ENCODE measurements at places on chromosomes 1 and 21.

GRCh38 chr1:209291715-209292114 is 291.8 kb upstream of the CAMK1G start:
- no peak for DNase-seq

DNA sequence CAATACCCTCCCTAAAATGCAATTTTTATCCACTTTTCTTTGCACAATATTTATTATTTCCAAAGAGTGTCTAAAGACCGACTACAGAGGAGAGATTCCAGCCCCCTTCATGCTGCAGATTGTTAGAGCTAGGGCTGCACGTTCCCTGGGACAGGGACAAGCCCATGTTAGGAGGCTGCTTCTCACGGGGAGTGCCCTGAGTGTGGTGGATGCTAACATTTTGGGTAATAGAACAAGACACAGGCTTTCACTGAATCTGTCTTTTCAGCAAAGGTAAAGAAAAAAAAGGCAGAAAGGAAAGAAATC is 125.4 kb downstream of the RIPK4 start:
- DNase-seq: no peak

DNA sequence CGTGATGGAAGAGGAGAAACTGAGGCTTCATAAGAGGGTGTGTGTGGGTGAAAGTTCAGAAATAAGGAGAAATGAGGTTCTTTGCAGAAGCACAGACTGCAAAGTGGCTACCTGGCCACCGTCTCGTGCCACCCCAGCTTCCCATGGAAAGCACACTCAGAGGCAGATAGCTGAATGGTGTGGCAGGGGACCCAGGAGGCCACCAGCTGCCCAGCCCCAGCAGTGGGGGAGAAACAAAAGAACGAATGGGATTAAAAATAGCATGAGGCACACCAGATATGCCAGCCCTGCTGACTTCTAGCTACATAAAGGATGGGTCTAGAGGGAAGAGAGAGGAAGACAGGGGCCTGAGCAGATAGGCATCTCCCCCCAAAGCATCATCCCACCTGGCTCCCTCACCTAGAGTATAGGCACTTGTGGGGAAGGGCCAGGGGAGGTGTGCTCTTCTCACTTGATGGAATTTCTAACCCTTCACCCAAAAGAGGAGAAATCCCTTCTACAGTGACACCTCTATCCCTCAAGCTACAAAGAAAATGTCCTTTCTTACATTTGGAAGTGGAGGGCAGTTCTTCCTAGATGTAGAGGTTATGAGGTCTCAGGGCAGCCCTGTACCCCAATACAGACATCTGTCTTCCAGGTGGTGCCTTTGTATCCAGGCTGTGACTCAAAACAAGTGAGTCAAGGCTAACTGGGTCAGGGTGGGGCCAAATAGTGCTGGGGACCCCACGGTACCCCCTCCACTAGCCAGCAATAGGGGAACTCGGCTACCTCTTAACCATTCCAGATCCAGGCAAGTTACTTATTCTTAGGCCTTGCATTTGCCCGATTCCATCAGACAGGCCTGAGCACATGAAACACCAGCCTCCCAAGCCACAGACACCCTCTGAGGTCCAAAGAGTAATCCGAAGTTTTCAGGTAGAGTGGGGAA is 3.5 kb downstream of the HDGF start:
- DNase-seq: no peak

DNA sequence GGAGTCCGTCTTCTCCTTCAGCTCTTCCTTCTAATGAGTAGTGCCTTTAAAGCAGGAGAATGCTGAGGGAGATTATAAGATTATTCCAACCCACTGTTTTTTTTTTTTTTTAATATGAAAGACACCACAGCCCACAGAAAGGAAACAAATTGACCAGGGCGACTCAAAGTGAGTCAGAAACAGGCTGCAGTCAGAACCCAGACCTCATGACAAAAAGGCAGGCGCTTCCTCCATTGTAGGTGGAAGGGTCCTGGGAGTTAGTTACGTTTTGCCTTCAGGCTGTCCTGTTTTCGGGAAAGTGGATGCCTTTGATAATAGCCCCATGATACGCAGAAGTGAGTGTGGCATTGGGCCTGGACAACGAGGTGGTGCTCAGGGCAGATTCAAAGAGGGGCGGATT is 21.0 kb downstream of the PLXNA2 start:
- DNase-seq: peak; percentile 38

DNA sequence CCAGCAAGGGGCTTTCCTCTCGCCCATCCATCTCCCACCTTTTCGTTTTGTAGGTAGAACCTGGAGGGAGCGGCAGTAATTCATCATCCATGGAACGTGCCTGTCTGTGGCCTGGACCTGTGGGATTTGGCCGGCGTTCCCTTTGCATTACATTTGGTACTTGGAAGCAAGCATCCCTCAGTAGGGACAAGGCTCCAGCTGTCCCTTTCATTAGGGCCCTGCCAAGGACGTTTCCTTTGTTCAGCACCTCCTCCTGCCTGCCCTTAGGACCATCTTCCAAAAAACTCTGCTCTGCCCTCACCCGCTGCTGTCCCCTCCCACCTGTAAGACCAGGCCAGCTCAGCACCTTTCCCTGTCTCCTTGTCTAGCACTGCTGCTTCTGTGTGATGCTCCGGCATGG is 62.1 kb downstream of the RYR2 start:
- no peak for DNase-seq

- peak; percentile 17 for DNase-seq
Measured at GRCh38 chr21:42409366-42409765, 5.7 kb downstream of the UBASH3A start.

DNA sequence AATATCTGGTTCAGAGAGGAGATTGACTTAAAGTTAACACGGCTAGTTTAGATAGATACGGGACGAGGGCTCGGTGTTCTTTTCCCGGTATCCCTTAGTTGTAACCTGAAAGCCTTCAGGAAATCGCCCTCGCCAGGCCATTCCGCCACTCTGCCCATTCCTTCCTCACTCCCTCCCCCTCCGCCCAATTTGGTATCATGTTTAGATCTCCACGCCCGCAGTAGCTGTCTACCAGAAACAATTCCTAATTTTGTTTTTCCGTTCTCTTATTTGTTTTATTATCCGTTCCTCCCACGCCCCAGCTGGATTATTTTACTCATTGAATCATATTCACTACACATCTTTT is 685 bp upstream of the VAMP4 start:
- DNase-seq: no peak

GRCh38 chr1:64171246-64171645 is 32.2 kb upstream of the UBE2U start:
- peak; percentile 66 for DNase-seq

DNA sequence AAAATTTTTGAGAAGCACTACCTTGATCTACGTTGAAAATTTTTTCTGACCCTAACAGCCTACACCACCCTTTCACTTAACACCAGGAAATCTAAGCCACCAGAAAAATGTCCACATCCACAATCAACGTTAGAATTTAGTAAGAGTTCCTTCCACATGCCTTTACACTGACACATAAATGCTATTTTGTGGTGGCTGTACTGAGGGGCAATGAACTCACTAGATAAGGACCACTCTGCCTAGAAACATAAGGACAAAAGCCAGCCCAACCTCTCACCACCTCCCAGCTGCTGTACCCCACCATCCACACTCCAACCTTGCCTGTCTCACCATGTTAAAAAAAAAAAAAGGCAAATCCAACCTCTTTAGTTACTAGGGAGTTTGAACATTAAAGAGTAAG is 29.8 kb downstream of the PARP1 start:
- no peak for DNase-seq

DNA sequence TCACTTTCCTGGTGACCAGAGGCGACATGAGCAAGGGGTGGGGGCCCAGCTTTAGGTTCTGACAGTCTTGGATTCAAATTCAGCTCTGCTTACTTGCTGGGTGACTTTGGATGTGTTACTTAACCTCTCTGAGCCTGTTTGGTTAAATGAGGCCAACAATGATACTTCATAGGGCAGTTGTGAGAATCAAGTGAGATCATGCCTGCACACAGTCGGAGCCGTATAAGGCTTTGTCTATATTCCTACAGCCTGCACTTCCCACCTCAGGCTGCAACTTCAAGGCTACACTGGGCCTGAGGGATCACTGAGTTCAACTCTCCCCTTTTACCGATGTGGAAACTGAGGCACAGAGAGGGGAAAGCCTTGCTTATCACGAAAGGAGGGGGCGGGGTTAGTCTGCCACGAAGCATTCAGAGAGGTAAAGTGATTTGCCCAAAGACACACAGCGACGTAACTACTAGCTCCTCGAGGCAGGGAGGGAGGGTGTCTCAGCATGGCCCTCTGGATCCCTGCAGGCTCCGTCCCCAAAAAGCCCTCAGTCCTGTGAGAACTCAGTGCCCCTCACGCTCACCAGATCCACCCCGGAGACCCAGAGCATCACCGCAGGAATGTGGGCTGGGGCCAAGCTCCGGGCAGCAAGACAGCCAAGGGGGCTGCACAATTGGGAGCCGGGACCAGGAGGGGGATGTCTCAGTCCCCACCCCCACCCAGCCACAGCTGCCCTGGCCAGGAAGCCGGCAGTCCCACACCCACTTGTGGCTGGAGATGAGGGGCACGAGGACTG is 25.0 kb downstream of the SDC3 start:
- DNase-seq: no peak

DNA sequence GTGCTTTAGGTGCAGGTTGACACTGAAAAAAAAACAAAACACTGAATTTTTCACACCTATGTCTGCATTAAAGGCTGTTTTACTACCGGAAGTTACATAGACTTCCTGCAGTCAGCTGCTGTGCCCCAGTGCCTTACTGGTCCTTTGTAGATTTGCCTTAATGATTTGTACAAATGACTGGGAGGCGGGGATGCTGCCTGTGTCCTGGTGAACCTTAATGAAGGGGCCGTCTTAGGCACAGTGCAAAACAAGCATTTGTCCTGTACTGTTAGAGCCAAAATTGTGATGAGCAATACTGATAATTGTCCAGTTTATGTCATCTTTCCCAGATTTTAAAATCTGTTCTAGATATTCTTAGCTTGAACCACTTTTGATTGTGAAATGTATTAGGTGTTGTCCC is 90.9 kb upstream of the PGD start:
- DNase-seq: no peak

DNA sequence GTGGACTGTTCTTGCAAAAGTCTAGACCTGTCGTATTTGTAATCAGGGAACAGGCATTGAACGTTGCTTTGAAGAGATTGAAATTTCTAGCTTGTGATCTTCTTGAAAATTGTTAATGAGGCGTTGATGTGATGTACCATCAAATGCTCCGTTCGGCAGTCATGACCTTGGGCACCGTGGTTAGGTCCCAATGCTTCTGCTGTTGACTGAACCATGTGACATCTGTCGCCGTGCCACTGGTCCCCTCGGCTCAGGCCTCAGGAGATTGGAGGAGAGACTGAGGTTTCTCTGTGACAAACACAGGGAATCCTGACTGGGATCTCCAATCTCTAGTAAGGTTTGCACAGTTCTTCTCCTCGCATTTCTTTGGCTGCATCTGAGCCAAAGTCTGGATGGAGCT is 18.1 kb upstream of the KCNAB2 start:
- DNase-seq: peak; percentile 52

- no peak for DNase-seq
Measured at GRCh38 chr1:156009404-156009803, 11.3 kb downstream of the SSR2 start.

DNA sequence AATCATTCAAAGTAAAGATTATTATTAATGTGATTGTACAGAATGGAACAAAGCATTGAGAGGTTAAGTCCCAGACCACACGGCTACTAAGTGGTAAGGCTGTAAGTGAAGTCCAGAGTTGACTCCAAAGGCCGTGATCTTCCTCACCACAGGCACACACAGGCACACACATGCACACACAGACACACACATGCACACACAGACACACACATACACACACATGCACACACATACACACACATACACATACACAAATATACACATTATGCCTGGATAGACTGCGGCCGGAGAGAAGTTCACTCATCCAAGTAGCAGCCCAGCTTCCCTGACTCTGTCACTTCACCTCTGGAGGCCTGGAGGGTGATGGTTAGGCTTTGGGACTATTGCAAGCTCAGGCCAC is 121.9 kb downstream of the HLX start:
- no peak for DNase-seq

- DNase-seq: no peak
Measured at GRCh38 chr1:173733912-173734311, 19.1 kb downstream of the KLHL20 start.

DNA sequence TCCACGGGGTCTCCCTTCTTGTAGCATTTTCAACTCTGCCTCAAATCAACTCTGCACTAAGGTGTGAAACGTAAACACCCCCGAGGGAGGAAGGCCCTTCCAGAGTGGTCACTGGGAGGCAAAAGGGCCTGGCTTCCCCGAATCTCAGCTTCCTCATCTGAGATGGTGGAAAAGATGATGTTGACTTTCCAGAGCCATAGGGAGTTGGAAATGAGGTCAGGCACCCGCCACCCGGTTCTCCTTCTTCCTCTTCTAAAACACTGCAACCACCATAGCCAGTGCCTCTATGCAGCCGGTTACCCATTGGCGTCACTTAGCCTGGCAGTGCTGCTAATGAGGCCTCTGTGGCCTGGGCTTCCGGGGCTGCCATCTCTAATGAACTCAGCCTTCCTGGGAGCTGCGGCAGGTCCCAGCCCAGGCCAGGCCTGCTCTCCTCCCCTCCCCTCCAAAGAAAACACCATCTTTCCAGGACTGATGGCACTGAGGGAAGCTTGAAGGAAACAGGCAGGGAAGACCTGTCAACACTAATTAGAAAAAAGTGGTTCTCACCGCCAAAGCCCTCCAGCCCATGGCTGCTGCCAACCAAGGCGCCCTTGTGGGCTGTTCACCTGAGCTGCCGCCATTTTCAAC is 175.0 kb downstream of the KAZN start:
- peak; percentile 52 for DNase-seq

DNA sequence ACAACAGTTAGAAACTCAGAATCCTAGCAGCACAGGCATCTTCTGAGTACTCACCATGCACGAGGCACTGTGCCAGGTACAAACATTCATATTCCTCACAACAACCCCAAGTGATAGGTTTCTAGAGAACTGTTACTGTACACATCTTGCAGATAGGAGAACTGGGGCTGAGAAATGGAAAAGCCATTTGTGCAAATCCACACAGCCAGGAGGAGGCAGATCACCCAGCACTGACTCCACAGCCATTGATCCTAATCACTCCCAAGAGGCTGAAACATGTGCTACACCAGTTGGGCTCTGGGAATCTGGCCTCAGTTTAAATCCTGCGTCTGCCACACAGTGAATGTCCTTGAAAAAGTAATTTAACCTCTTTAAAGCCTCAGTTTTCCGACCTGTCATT is 151.0 kb downstream of the ST6GALNAC5 start:
- no peak for DNase-seq

DNA sequence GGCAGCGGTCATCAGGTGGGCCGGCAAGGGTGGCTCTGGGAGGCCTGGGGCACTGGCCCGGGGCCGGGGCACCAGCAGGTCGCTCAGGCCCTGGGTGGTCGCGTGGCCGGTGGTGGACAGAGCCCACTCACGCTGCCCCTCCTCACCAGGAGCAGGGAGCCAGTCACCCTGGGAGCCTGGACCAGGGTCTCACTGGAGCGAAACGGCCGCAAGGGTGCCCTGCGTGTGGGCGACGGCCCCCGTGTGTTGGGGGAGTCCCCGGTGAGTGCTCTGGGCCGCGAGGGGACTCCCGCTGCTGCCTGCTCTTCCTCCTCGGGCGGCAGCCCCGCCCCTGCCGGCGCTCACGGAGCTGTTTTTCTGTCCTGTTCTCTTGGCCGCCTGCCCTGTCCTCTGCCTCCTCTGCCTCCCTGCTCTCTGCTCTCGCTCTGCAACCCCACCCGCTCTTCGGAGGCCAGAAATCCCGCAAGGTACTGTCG is 23.5 kb downstream of the RNF223 start:
- DNase-seq: no peak

GRCh38 chr1:203531063-203531462 is 37.1 kb downstream of the OPTC start:
- DNase-seq: no peak
